Mesendoderm (in vitro differentiated cells): ENCODE measurements at places on chromosomes 5 and 9.

DNA sequence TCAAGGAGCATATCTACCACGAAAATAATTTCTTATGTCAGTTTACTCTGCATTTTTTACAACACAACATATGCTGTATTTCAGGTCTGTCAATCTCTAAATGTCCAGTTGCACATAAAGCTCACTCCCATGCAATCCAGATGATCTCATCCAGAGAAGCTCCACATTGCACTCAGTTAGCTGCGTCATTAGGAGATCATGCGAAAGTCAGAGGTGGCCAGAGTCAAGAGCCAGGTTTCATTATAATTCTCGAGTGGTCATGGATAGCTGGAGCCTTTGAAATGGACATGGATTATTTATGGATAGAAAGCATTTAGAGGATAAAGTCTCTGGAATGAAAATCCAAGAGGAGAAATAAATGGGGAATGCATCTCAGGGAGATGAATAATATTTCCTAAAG is 232.3 kb downstream of the GAS1 start:
- no peaks in the 10 kb centered on the region for H3K4me1 ChIP-seq
- no peak overlapping the region for H3K4me3 ChIP-seq
- DNase-seq = no peak
- no peak overlapping the region for H3K27ac ChIP-seq

GRCh38 chr5:3051400-3051799 is 299.9 kb upstream of the IRX2 start:
- no peak for DNase-seq
- no peak overlapping the region for H3K27ac ChIP-seq
- no peaks in the 10 kb centered on the region for H3K4me1 ChIP-seq
- H3K36me3 ChIP-seq = no peaks in the 10 kb centered on the region
- no peak overlapping the region for H3K4me3 ChIP-seq

- no peaks in the 10 kb centered on the region for H3K27me3 ChIP-seq
- H3K27ac ChIP-seq = no peak overlapping the region
- H3K36me3 ChIP-seq = no peaks in the 10 kb centered on the region
- peak overlapping the region; percentile 15 for H3K4me3 ChIP-seq
- peaks cover 7% of the 10 kb centered on the region for H3K4me1 ChIP-seq
Measured at GRCh38 chr9:124257070-124257843, 492 bp upstream of the NEK6 start.

GRCh38 chr5:176577312-176578176 is 28.4 kb downstream of the CDHR2 start:
- H3K27ac ChIP-seq = no peak overlapping the region
- no peaks in the 10 kb centered on the region for H3K36me3 ChIP-seq
- H3K4me3 ChIP-seq = no peak overlapping the region
- DNase-seq = no peak
- no peaks in the 10 kb centered on the region for H3K4me1 ChIP-seq

- no peak overlapping the region for H3K27ac ChIP-seq
- H3K4me3 ChIP-seq = no peak overlapping the region
- no peaks in the 10 kb centered on the region for H3K36me3 ChIP-seq
- no peaks in the 10 kb centered on the region for H3K27me3 ChIP-seq
- DNase-seq = no peak
Measured at GRCh38 chr5:32520972-32521371, 64.4 kb upstream of the SUB1 start.

- DNase-seq = no peak
- H3K36me3 ChIP-seq = no peaks in the 10 kb centered on the region
- H3K27me3 ChIP-seq = no peaks in the 10 kb centered on the region
Measured at GRCh38 chr5:2487152-2487763, 264.2 kb downstream of the IRX2 start.

GRCh38 chr9:16119261-16120230 is 566.7 kb downstream of the CCDC171 start:
- H3K4me3 ChIP-seq = no peak overlapping the region
- peaks cover 2% of the 10 kb centered on the region for H3K4me1 ChIP-seq
- H3K27ac ChIP-seq = no peak overlapping the region
- H3K27me3 ChIP-seq = no peaks in the 10 kb centered on the region

GRCh38 chr9:132509928-132510874 is 72.2 kb upstream of the BARHL1 start:
- DNase-seq = no peak
- no peaks in the 10 kb centered on the region for H3K27me3 ChIP-seq
- no peak overlapping the region for H3K27ac ChIP-seq
- H3K36me3 ChIP-seq = no peaks in the 10 kb centered on the region
- no peaks in the 10 kb centered on the region for H3K4me1 ChIP-seq

DNA sequence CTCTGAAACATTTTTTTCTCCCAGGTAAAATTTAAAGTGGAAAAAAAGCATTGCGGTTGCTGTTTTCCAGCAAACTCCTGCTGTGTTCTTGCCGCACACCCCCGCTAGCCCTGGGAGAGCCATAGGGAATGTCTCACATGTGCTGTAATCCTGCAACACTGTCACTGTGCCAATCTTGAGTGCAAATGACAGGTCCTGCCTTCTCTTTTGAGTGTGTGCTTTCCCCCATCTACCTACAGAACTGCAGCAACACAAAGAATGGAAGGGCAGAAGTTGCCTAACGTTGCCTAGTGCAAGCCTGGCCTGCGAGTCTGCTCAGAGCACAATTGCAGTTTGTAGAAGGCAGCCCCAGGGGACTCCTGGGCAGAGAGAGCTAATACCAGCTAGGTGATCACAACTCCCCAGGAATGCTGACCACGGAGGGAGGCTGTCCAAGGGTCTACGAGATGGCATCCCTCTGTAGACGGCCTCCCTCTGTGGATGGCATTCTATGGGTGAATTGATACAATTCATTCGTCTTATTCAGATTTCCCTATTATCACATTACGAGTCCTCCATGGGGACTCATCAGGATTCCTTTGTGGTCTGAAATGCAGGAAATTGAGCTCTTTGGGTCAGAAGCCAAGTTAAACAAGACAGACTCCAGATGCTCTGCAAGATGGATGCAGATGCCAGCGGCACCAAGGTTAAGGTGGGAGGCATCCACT is 172.6 kb upstream of the S1PR3 start:
- no peak overlapping the region for H3K4me3 ChIP-seq
- no peak overlapping the region for H3K27ac ChIP-seq
- H3K4me1 ChIP-seq = peaks cover 4% of the 10 kb centered on the region
- H3K27me3 ChIP-seq = no peaks in the 10 kb centered on the region
- no peaks in the 10 kb centered on the region for H3K36me3 ChIP-seq

DNA sequence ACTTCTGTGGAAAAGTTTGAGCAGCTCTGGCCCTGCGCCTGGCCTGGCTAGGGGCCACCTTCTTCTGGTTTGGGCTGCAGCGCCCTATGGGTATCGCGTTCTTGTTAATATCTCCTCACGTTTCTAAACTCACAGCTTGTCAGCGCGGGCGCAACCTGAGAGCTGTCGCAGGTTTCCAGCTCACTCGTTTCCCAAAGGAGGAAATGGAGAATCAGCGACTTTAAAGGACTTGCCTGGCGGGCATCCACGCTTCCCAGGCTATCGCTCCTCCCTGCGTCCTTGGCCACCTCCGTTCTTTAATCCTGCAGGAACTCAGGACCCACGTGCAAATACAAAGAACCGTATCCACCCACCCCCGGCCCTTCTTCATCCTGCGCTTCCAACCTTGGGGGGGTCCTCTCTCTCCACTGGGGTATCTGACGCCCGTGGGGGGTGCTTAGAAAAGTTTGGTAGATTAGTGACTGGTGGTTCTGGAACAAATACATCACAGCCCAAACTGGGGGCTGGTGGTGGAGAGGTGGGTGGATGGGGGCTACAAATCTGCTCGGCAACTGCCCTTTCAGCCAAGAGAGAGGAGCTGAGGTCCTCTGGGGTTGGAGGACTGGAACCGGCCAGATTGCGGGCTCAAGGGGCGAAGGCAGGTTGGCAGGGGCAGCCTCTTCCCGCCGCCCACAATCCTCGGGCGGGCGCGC is 578 bp upstream of the PSAT1 start:
- H3K4me1 ChIP-seq = peaks cover 9% of the 10 kb centered on the region
- H3K4me3 ChIP-seq = peak overlapping the region; percentile 9
- no peaks in the 10 kb centered on the region for H3K36me3 ChIP-seq
- peak; percentile 85 for DNase-seq
- H3K27me3 ChIP-seq = no peaks in the 10 kb centered on the region

DNA sequence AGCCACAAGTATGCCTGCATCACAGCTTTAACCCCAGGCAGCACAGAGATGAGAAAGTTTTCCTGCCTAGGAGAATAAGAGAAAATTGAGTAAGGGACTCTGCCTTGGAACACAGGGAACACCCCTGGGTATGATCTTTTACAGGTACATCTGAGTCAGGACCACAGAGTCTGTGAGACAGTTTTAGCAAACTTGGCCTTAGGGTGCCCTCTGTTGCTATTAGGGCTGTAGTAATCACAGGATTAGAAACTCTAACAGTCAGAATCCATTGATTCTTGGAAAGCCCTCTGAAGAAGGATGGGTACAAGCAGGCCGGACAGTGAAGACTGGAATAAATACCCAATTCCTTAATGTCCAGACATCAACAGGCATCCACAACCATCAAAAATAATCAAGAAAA is 989.5 kb upstream of the CDH9 start:
- peak; percentile 3 for DNase-seq
- no peak overlapping the region for H3K27ac ChIP-seq
- H3K4me3 ChIP-seq = no peak overlapping the region
- no peaks in the 10 kb centered on the region for H3K27me3 ChIP-seq

DNA sequence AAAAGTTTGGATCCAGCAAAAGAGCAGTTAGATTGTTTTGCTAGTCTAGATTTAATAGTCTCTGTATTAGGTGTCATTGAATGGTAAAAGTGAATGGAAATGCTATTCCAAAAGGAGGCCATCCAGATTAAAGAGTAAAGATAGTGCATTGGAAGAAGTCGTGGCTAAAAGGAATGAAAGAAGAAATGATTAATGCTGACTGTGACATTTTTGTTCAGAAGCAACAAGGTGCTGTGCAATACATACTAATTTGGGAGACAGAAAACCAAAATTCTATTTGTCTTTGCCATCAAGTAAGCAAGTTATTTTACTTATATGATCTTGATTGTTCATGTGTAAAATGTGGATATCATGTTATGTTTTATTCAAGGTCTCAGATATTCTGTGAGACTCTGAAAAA is 85.1 kb downstream of the GPBP1 start:
- DNase-seq = no peak
- H3K27ac ChIP-seq = no peak overlapping the region
- H3K27me3 ChIP-seq = no peaks in the 10 kb centered on the region

- H3K4me1 ChIP-seq = no peaks in the 10 kb centered on the region
- H3K36me3 ChIP-seq = no peaks in the 10 kb centered on the region
- no peak for DNase-seq
- H3K27ac ChIP-seq = no peak overlapping the region
- no peak overlapping the region for H3K4me3 ChIP-seq
- no peaks in the 10 kb centered on the region for H3K27me3 ChIP-seq
Measured at GRCh38 chr5:60583616-60584015, 116.3 kb downstream of the DEPDC1B start.

GRCh38 chr9:92266486-92266885 is 27.0 kb downstream of the IARS1 start:
- H3K27ac ChIP-seq = no peak overlapping the region
- no peaks in the 10 kb centered on the region for H3K27me3 ChIP-seq
- DNase-seq = no peak
- no peaks in the 10 kb centered on the region for H3K4me1 ChIP-seq

DNA sequence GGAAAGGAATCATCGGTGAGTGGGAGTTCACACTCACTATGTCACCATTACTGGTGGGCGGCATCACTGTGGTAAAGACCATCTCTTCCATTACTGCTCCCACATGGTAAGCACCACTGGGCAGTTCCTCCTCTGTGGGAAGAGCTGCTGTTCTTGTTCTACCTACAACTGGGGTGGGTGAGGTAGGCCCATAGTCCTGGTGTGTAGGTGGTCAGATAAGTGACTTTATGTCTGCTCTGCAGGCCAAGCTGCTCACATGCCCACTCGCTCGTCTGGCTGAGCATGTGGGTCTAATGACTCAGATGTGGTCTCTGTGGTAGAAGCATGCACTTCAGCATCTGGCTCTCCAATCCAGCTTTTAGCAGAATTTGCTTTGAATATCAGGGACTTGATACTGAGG is 82.9 kb downstream of the TMEM215 start:
- no peak for DNase-seq
- no peaks in the 10 kb centered on the region for H3K27me3 ChIP-seq
- H3K36me3 ChIP-seq = no peaks in the 10 kb centered on the region
- H3K27ac ChIP-seq = no peak overlapping the region
- no peaks in the 10 kb centered on the region for H3K4me1 ChIP-seq
- H3K4me3 ChIP-seq = no peak overlapping the region
